ENCODE measurements at places on chromosomes 6 and 20.

DNA sequence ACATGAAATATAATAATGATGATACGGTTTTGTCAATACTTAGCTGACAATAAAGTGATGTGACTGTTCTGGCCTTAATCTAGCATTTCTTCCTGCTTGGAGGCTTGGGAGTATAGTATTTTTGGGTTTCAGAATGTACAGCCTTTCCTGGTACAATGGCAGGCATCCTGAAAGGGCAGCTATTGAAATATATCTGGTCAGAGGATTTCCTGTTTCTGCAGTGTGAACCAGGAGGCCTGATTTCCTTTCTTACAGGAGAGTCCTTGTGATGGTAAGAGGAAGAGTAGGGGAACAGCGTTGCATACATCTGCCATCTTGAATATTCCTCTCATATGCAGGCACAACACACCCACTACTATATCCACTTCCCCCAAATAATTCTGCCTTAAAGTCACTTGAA, 93.7 kb downstream of the MYO6 start:
- DNase-seq = no peak

GRCh38 chr6:151610326-151610725, 116.5 kb downstream of the CCDC170 start:
- DNase-seq = no peak

GRCh38 chr6:126054258-126054702, 67.9 kb downstream of the TRMT11 start:
- DNase-seq = no peak

GRCh38 chr6:100366419-100366818, 98.3 kb downstream of the SIM1 start:
- DNase-seq = no peak

DNA sequence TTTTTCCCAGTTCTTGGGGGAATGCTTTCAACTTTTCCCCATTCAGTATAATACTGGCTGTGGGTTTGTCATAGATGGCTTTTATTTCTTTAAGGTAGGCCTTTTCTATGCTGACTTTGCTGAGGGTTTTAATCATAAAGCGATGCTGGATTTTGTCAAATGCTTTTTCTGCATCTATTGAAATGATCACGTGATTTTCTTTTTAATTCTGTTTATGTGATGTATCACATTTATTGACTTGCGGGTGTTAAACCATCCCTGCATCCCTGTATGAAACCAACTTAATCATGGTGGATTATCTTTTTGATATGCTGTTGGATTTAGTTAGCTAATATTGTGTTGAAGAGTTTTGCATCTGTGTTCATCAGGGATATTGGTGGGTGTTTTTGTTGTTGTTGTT, 65.6 kb downstream of the ERMARD start:
- no peak for DNase-seq

DNA sequence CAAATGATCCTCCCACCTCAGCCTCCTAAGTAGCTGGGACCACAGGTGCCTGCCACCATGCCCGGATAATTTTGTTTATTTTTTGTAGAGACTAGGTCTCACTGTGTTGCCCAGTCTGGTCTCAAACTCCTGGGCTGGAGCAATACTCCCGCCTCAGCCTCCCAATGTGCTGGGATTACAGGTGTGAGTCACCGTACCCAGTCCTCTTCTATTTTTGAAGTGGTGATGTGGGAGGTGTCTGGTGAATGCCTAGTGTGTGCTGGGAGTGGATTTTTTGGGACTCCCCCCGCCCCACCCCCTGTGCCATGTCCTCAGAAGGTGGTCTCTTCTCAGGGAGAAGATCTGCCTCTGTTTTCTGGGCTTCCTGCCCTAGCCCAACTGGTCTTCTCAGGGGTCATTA, 47.9 kb upstream of the CLDN20 start:
- no peak for DNase-seq

GRCh38 chr6:43718387-43719105, 31.0 kb upstream of the MRPS18A start:
- no peak for DNase-seq

GRCh38 chr6:41347378-41348050, 12.1 kb downstream of the NCR2 start:
- DNase-seq = no peak

DNA sequence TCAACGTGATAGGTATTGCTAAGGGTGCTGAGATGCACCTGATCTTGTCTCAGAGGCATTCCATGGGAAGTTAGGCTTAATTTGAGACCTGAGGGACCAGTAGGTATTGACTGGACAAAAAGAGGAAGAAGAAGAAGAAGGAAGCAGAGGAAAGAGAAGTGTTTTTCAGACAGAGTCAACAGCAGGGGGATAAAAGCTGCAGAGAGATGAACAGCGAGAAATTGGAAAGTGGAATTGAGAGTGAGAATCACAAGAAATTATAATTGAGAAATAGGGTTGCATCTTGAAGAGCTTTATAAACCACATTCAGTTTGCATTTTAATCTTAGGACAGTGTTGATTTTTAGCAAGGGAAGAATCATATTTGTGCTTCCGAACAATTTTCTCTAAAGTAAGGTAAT, 254.0 kb downstream of the CD83 start:
- DNase-seq = no peak

- DNase-seq = no peak
Observed at GRCh38 chr20:50196248-50196647, 5.6 kb downstream of the CEBPB start.

- peak; percentile 76 for DNase-seq
Observed at GRCh38 chr6:5851261-5851757, 155.4 kb downstream of the NRN1 start.

- no peak for DNase-seq
Observed at GRCh38 chr20:44208770-44209169, 1.8 kb downstream of the OSER1 start.

- no peak for DNase-seq
Observed at GRCh38 chr6:111775145-111775922, 97.9 kb downstream of the FYN start.

DNA sequence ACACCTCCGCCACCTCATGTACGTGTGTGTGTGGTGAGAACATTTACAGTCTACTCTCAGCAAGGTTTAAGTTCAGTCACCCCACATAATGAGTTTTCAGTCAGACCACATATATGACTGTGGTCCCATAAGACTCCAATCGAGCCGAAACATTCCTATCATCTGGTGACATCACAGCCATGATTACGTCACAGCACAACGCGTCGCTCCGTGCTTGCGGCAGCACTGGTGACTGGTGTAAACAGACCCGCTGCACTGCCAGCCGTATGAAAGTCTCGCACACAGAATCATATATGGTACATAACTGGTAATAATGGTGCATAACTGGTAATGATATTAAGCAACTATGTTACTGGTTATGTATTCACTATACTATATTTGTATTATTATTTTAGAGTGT, 150.7 kb downstream of the DLL1 start:
- no peak for DNase-seq

- DNase-seq = no peak
Observed at GRCh38 chr20:33653900-33654596, 8.1 kb upstream of the C20orf144 start.

Measured in stimulated activated CD4-positive, alpha-beta T cell treated with anti-CD3 and anti-CD28 coated beads, Interleukin-4, amount 100 ng/mL, for 1 hour (primary cell).